ENCODE measurements at places on chromosomes 11 and 22.
A peak's percentile ranks its signal among the peaks of the same experiment; 100 is the strongest.

DNA sequence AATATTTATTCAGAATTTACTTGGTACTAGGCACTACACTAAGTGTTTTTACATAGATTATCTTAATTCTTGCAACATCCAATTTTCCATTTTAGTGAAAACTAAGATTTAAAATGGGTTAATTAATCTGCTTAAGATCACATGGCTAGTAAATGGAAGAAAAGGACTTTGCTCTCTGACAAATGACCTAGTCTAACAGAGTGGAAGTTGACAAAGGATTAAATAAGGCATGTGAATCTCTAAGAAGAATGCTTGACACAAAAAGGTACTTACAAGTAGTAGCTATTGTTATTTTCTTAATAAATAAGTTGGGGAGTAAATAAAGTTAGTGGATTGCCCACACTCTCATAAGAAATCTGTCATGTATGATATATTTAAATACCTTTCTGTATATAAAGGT, 584.8 kb downstream of the DLG2 start:
- no peak for DNase-seq

GRCh38 chr22:37925767-37926166, 19.7 kb downstream of the MICALL1 start:
- no peak for DNase-seq

DNA sequence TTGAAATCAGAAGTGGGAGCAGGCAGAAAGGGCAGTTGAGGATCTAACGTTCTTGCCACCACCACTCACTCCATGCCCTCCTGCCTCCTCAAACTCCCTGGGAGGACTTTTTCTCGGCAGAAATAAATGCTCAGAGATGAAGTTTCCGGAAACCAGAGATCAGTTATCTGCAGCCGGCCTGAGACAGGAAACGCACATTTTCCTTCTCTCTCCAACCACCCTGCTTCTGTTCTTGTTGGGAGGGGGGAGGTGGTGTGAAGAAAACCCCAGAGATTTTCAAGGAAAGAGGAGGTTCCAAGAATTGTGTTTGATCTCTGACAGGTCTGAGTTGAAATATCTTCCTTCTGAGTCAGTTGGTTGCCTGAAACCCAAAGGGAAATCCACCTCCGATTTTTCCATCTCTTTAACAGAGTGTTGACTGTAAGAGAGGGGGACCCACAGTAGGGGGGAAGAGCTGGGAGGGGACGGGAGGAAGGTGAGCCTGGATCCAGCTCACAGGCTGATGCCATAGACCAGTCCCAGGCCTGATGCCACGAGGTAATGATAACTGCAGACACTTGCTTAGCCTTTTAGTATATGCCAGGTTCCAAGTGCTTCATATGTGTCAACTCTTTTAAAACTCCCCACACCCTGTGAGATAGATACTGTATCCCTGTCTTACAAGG, 100.8 kb downstream of the TRAF6 start:
- no peak for DNase-seq

GRCh38 chr11:14259186-14259784, 99.7 kb downstream of the RRAS2 start:
- DNase-seq, result no peak

- DNase-seq, result peak; percentile 94
Measured at GRCh38 chr11:8709002-8709672, 26.5 kb downstream of the RPL27A start.

- DNase-seq, result no peak
Measured at GRCh38 chr11:111792955-111793500, 26.8 kb upstream of the PPP2R1B start.

DNA sequence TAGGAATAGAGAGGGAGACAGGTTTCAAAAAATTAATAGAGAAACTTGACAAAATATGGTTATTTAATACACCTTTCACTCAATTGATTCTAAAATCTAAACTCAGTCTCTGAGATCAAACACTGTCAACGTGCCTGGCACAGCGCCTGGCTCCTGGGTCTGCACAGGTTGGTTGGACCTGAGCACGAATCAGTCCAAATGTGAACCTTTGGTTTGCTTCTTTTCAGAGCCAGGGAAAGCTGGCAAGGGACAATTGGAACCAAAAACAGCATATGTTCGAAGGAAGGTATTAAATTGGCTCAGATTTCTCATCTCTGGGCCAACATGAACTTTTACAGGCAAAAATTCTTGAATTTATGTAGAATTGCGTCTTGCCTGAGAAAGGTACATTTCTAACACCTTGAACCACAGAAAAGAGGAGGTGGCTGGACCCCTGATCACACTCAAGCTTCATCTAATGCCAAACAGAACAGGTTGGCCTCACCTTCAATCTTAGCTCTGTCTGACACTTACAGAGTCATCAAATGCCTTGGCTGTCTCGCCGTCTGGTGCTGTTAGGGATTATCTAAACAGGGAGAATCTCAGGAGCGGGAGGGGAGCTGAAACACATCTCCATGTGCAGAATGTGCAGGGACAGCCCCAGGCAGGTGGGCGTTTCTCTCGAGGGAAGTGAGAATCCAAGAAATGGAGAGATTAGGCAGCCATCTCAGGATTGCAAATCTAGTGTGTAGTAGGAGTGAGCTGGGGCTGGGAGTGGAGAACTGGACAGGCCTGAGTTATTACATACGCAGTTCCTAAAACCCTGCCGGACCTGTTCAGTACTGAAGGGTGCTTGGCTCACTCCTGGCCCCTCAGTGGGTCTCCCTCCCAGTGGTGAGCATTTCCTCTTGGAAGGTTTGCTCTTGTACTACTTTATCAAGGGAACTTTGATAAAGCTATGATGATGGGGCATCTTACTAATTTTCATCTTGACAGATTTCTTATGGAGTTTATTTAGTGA, 442.2 kb upstream of the B3GAT1 start:
- no peak for DNase-seq

GRCh38 chr11:74681686-74682651, 49.3 kb downstream of the CHRDL2 start:
- no peak for DNase-seq

DNA sequence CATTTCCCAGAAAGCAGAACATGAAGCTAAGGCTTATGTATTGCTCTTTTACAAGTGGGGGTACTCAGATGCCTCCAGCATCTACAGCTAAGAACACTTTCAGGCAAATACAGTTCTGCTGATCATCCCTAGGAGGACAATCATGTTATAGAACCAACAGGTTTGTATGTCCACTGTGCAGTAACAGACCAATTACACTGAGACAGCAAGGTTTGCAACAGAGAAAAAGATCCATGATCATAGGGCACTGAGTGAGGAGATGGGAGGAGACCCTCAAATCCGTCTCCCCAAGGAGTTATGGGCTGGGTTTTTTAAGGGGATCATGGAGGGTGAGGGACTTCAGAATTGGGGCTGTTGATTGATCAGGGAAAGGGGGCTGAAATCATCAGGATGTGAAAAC, 39.1 kb upstream of the GRK3 start:
- no peak for DNase-seq

- no peak for DNase-seq
Measured at GRCh38 chr11:104093426-104094280, 57.2 kb downstream of the DDI1 start.

DNA sequence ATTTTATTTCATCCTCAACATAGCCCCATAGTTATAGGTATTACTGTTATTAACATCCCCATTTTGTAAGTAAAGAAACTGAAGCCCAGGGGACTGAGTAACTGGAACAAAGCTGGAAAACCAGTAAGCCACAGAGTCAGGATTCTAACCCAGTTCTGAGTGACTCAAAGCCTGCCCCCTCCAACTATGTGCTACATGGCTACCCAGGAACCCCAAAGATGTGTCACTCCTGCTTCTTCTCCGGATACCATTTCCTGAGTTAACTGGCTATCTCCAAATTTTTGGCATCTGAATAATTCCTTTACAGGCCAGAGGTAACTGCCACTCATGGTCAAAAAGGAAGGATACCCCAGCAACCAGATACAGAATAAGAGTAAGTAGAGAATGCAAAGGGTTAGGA, 43.6 kb downstream of the TENM4 start:
- DNase-seq, result no peak

DNA sequence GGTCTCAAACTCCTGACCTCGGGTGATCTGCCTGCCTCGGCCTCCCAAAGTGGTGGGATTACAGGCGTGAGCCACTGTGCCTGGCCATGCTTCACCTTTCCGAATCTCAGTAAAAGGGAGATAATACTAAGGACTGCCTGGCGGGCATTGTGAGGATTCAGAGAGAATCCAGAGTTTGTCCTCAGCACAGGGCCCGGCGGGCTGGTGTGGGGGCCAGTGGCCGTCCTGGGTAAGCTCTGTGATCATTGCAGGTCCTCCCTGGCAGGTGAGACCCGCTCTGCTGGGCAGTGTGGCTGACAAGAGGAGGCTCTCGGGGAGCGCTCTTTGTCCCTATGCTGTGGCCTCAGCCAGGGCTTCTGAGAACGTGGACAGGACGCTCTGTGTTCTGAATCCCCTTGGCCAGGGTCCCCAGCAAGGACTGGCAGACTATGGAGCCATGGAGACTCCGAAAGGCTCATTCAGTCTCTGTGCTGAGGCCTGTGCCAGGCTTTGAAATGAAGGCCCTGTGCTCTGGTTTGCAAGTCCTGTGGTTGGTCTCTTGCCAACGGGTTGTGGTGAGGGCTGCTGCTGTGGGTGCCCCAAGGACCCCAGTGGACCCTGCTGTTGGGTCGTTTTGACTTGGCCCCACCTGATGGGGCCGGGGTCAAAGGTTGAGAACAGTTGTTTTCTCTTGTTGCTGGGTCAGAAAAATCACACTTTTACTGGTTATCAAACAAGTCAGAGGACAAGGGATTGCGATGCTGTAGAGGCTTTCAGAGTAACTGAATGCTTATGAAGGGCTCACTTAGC, 2.1 kb downstream of the TPCN2 start:
- DNase-seq, result no peak

DNA sequence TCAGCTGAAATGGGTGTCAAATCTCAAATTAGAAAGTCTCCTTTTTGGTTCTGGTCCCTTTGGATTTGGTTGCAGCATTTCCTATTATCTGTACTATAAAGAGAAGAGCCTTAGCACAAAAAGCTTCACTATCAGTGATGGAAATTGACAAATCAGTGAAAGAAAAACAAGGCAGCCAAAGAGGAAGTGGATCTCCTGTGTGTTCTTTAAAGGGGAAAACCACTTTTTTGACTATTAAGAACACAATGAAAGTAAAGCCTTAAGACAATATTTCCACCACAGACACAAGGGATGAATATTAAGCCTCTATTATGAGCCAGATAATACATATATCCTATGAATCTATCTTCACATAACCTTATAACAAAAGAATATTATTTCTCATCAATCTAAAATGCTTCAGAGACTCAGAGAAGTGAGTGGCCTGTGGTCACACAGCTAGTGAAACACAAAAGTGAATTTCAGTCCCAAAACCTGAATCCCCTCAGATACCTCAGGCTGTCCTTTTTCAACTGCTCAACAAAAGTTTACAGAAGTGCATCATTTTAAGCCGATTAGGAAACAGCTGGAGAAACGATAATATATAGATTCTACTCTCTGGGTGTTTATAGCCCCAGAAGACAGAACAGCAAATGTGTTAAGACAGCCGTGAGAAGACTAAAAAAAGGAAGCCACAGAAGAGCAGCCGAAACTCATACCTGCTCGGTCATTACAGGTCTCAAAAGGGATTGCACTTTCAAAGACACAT, 24.4 kb upstream of the FSHB start:
- DNase-seq, result no peak

GRCh38 chr11:95147364-95147905, 57.8 kb downstream of the ENDOD1 start:
- peak; percentile 76 for DNase-seq

GRCh38 chr11:5722622-5723021, 13.6 kb upstream of the OR56B1 start:
- DNase-seq, result no peak

GRCh38 chr11:67357831-67358670, 4.7 kb upstream of the POLD4 start:
- no peak for DNase-seq

- no peak for DNase-seq
Measured at GRCh38 chr11:108970221-108970991, 305.5 kb downstream of the DDX10 start.

GRCh38 chr11:82767123-82767522, 33.5 kb upstream of the FAM181B start:
- DNase-seq, result no peak

- no peak for DNase-seq
Measured at GRCh38 chr11:113603277-113604059, 102.6 kb downstream of the TMPRSS5 start.

- DNase-seq, result peak; percentile 4
Measured at GRCh38 chr11:11731311-11732083, 109.7 kb upstream of the GALNT18 start.

GRCh38 chr11:115333121-115333520, 171.1 kb downstream of the CADM1 start:
- DNase-seq, result peak; percentile 28

GRCh38 chr22:31692186-31692886, 30.3 kb upstream of the PISD start:
- DNase-seq, result no peak

- no peak for DNase-seq
Measured at GRCh38 chr11:72353861-72354260, 80.5 kb downstream of the CLPB start.

DNA sequence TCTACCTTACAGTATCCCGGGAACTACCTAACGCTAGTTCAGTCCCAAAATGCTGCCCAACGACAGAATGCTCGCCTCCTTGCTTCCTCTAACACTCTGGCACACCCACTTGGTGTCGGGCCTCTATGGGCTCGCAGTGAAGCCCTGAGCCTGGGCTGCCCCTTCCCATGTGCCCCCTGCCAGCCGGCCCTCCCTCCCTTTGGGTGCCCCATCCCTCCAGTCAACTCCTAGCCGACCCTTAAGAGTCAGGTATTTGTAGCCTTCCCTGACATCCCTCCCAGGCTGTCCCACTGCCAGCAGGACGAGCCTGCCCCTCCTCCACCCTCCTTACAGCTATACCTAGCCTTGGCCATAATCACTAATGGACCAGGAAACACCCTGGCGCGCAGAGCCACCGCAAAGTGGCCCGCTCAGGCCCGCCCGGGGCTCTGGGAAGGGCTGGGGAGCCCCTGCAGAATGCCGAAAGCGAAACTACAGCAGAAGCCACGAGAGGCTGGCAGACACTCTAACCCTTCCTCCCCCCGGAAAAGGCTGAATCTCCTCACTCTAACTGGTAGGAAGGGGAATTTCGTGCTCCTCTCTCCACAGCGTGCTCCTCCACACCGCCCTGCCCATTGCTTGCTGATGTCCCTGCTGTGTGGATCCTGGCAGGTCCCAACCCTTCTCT, 8.2 kb downstream of the CBX7 start:
- no peak for DNase-seq

- DNase-seq, result no peak
Measured at GRCh38 chr11:61266602-61267001, 25.6 kb downstream of the PGA5 start.

GRCh38 chr11:36150986-36151385, 138.2 kb downstream of the COMMD9 start:
- no peak for DNase-seq

- peak; percentile 82 for DNase-seq
Measured at GRCh38 chr22:46866591-46866990, 104.1 kb downstream of the TBC1D22A start.
